ENCODE measurements at places on chromosomes 6 and 20.

DNA sequence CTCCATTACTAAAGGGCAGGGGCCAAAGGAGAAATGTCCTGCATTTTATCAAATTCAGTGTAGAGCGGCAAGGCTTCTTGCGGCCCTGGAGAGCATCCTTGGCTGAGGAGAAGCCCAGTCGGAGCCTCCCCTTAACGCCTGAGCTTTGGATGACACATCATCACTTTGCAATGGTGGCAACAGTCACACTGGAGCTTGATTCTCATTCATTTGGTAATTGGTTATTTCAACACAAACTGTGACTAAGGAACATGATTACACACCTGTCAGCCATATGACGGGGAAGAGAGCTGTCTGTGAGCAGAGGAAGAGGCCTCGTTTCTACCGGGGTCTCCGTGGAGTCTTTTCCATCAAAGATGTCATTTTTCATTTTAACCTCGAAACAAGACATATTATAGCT is 81.4 kb downstream of the SOBP start:
- no peaks in the 10 kb centered on the region for H3K36me3 ChIP-seq
- H3K27me3 ChIP-seq: peaks cover 12% of the 10 kb centered on the region
- no peak overlapping the region for H3K4me3 ChIP-seq
- no peak overlapping the region for H3K27ac ChIP-seq
- no peaks in the 10 kb centered on the region for H3K4me1 ChIP-seq

- no peak overlapping the region for H3K27ac ChIP-seq
- peaks cover 4% of the 10 kb centered on the region for H3K4me1 ChIP-seq
- no peak overlapping the region for H3K4me3 ChIP-seq
- DNase-seq: peak; percentile 61
- no peaks in the 10 kb centered on the region for H3K36me3 ChIP-seq
- peaks cover 34% of the 10 kb centered on the region for H3K27me3 ChIP-seq
Observed at GRCh38 chr6:1436334-1437306, 47.2 kb downstream of the FOXF2 start.

DNA sequence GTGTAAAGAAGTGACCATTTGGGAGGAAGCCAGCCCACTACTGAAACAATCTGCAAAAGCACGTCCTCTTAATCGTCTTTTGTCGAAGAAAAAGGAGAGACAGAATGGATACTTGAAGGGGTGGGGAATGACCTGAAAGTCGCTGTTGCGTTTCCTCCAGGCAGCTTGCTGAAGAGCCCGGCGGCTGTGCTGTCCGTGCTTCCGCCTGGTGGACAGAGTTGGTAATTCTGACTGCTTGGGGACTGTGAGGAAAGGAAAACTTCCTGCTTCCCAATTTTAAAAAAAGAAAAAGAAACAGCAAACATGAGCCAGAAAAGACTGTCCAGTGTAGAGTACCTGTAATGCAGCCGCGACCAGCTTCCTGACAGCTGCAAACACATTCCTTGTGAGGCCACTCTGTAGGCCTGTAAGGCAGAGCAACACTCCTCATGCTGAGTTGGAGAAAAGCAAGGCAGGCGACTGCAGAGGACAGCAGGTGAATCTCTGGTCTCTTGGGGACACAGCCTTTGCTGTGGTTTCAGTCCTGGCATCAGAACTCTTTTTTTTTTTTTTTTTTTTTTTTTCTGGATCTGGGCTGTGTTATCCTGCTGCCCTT is 251.1 kb upstream of the TBX18 start:
- no peak overlapping the region for H3K4me3 ChIP-seq
- H3K4me1 ChIP-seq: no peaks in the 10 kb centered on the region
- H3K27ac ChIP-seq: no peak overlapping the region
- peaks cover 6% of the 10 kb centered on the region for H3K27me3 ChIP-seq
- peak; percentile 23 for DNase-seq

- no peaks in the 10 kb centered on the region for H3K36me3 ChIP-seq
- no peak overlapping the region for H3K4me3 ChIP-seq
- DNase-seq: no peak
- no peaks in the 10 kb centered on the region for H3K4me1 ChIP-seq
- no peaks in the 10 kb centered on the region for H3K27me3 ChIP-seq
Observed at GRCh38 chr6:65557224-65557623, 149.8 kb downstream of the EYS start.

- H3K27me3 ChIP-seq: no peaks in the 10 kb centered on the region
- H3K4me1 ChIP-seq: peaks cover 23% of the 10 kb centered on the region
- DNase-seq: no peak
- no peak overlapping the region for H3K27ac ChIP-seq
- no peak overlapping the region for H3K4me3 ChIP-seq
Observed at GRCh38 chr20:32495217-32495565, 89.9 kb downstream of the NOL4L start.

All from activated CD4-positive, alpha-beta T cell treated with anti-CD3 and anti-CD28 coated beads for 36 hours (primary cell).